ENCODE measurements at places on chromosomes 4 and X.
A peak's percentile ranks its signal among the peaks of the same experiment; 100 is the strongest.

GRCh38 chr4:175394208-175394607, 417.9 kb downstream of the GPM6A start:
- no peaks in the 10 kb centered on the region for H3K4me1 ChIP-seq
- no peak overlapping the region for H3K4me3 ChIP-seq
- H3K36me3 ChIP-seq, result no peaks in the 10 kb centered on the region
- DNase-seq, result no peak
- H3K27ac ChIP-seq, result no peak overlapping the region

GRCh38 chr4:123399627-123400358, 3.2 kb downstream of the SPRY1 start:
- peak overlapping the region; percentile 93 for H3K27ac ChIP-seq
- peaks cover 2% of the 10 kb centered on the region for H3K27me3 ChIP-seq
- peaks cover 16% of the 10 kb centered on the region for H3K4me1 ChIP-seq
- no peak for DNase-seq
- H3K36me3 ChIP-seq, result peaks cover 5% of the 10 kb centered on the region

DNA sequence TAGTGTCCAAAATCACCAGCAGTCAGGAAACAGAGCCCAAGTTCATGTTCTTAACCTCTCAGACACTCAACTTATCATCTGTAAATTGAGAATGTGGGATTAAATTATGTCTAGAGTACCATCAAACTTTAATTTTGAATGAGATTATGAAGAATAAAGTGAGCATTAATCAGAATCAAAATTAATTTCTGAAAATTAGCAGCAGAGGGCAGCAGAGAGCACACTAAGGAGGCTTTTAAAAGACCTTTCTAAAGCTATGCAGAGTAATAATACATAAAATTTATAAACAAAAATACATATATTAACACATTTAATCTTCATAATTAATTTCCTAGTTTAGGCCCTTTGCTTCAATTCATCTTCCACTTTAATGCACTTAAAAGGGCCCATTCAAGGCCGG, 7.1 kb downstream of the TASL start:
- H3K27me3 ChIP-seq, result no peaks in the 10 kb centered on the region
- no peak overlapping the region for H3K27ac ChIP-seq

GRCh38 chr4:3700223-3700622, 66.0 kb upstream of the ADRA2C start:
- no peak for DNase-seq
- H3K27me3 ChIP-seq, result peaks cover 6% of the 10 kb centered on the region
- H3K4me3 ChIP-seq, result no peak overlapping the region
- H3K4me1 ChIP-seq, result peaks cover 26% of the 10 kb centered on the region
- H3K36me3 ChIP-seq, result no peaks in the 10 kb centered on the region

DNA sequence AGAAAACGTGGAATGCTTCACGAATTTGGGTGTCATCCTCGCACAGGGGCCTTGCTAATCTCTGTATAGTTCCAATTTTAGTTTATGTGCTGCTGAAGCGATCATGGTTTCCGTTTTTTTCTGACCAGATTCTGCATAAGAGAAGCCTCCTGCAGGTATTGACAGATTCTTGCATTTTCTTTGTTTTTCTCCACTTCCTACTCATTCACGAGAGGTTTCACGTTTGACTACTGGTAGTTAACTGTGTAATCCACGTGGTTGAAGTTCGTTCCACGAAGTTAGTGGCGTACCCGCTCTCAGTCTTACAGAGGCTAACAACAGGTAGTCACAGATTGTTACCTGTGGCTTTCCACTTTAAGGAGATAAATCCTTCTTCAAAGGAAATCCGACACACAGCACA, 12.1 kb upstream of the TRIML2 start:
- no peaks in the 10 kb centered on the region for H3K4me1 ChIP-seq
- no peak for DNase-seq
- H3K27ac ChIP-seq, result no peak overlapping the region
- H3K27me3 ChIP-seq, result no peaks in the 10 kb centered on the region

DNA sequence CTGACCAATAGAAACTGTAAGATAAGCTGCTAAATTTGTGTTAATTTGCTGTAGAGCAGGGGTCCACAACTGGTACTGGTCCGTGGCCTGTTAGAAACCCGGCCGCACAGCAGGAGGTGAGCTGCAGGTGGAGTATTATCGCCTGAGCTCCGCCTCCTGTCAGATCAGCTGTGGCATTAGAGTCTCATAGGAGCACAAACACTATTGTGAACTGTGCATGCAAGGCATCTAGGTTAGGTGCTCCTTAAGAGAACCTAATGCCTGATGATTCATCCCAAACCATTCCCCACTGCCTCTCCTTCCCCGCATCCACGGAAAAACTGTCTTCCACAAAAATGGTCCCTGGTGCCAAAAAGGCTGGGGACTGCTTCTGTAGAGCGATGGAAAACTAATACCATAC, 19.7 kb downstream of the FBXW7 start:
- no peaks in the 10 kb centered on the region for H3K36me3 ChIP-seq
- H3K27me3 ChIP-seq, result no peaks in the 10 kb centered on the region
- H3K27ac ChIP-seq, result no peak overlapping the region
- no peaks in the 10 kb centered on the region for H3K4me1 ChIP-seq

- DNase-seq, result no peak
- no peaks in the 10 kb centered on the region for H3K27me3 ChIP-seq
- no peaks in the 10 kb centered on the region for H3K4me1 ChIP-seq
- peak overlapping the region; percentile 71 for H3K4me3 ChIP-seq
- H3K27ac ChIP-seq, result peak overlapping the region; percentile 75
- H3K36me3 ChIP-seq, result no peaks in the 10 kb centered on the region
Observed at GRCh38 chr4:52037689-52038102, 403 bp downstream of the SGCB start.

DNA sequence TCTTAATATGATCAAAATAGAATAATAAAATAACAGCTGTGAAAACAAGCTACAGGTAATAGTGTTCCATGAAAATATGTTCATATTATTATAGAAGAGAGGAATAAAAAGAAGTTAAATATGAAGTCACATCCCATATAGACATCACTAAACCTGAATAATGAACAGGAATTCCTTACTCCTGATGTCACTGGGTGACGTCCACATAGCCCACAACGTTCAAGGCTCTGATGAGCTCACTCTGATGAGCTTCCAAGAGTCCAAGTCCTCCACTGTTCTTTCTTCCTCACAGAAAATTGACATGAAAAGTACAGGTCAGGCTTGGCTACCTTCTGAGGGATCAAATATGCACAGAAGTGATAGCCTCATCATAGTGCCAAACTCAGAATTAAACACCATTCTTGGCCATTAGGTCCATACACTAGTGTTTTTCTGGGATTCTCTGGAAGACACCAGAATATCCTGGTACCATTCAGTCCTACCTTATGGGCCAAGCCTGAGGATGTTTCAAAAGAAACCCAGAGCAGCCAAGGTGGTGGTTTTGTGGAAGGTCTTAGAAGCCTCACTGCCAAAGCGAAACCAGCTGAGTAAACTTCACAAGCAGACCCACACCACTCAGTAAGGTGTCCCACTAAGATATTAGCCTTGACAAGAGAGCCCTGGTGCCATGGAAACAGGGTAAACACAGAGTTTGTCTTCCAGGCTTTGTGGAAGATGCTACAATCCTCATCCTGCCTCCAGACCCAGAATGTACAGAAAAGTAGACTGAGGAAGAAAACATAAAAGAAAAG, 138.4 kb upstream of the HHIP start:
- H3K27me3 ChIP-seq, result no peaks in the 10 kb centered on the region
- no peaks in the 10 kb centered on the region for H3K36me3 ChIP-seq
- no peak for DNase-seq
- H3K4me1 ChIP-seq, result no peaks in the 10 kb centered on the region
- no peak overlapping the region for H3K27ac ChIP-seq
- H3K4me3 ChIP-seq, result no peak overlapping the region

- H3K27ac ChIP-seq, result no peak overlapping the region
- H3K4me1 ChIP-seq, result no peaks in the 10 kb centered on the region
- no peaks in the 10 kb centered on the region for H3K27me3 ChIP-seq
- no peak overlapping the region for H3K4me3 ChIP-seq
- H3K36me3 ChIP-seq, result no peaks in the 10 kb centered on the region
Observed at GRCh38 chrX:118239913-118240698, 105.8 kb upstream of the WDR44 start.

- H3K4me1 ChIP-seq, result peaks cover 10% of the 10 kb centered on the region
- no peak overlapping the region for H3K27ac ChIP-seq
- DNase-seq, result no peak
- H3K27me3 ChIP-seq, result no peaks in the 10 kb centered on the region
Observed at GRCh38 chr4:123304151-123304964, 92.2 kb upstream of the SPRY1 start.

GRCh38 chrX:155951237-155951789, 46.2 kb upstream of the IL9R start:
- H3K27me3 ChIP-seq, result no peaks in the 10 kb centered on the region
- no peaks in the 10 kb centered on the region for H3K4me1 ChIP-seq
- H3K36me3 ChIP-seq, result no peaks in the 10 kb centered on the region
- DNase-seq, result no peak

GRCh38 chr4:41364876-41365275, 108.1 kb downstream of the UCHL1 start:
- peaks cover 24% of the 10 kb centered on the region for H3K4me1 ChIP-seq
- DNase-seq, result no peak
- H3K4me3 ChIP-seq, result no peak overlapping the region

DNA sequence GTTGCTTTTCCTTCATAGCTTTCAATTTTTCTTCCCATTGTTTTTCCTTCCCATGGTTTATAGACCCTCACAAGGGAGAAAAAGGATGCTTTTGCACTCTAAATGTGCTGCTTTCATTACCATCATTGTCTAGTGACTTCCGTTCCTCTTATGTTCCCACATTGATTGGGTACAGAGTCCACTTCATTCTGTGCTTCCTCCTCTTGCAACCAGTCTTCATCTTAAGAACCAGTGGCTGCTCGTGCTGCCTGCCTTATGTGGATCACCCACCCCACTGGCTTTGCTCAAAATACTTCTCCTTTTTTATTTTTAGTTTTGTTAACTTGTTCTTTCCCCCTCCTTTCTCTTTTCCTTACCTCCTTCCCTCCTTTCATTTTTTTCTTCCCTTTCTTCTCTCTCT, 76.5 kb upstream of the BOD1L1 start:
- DNase-seq, result no peak
- H3K27ac ChIP-seq, result no peak overlapping the region
- no peaks in the 10 kb centered on the region for H3K27me3 ChIP-seq
- H3K36me3 ChIP-seq, result no peaks in the 10 kb centered on the region

DNA sequence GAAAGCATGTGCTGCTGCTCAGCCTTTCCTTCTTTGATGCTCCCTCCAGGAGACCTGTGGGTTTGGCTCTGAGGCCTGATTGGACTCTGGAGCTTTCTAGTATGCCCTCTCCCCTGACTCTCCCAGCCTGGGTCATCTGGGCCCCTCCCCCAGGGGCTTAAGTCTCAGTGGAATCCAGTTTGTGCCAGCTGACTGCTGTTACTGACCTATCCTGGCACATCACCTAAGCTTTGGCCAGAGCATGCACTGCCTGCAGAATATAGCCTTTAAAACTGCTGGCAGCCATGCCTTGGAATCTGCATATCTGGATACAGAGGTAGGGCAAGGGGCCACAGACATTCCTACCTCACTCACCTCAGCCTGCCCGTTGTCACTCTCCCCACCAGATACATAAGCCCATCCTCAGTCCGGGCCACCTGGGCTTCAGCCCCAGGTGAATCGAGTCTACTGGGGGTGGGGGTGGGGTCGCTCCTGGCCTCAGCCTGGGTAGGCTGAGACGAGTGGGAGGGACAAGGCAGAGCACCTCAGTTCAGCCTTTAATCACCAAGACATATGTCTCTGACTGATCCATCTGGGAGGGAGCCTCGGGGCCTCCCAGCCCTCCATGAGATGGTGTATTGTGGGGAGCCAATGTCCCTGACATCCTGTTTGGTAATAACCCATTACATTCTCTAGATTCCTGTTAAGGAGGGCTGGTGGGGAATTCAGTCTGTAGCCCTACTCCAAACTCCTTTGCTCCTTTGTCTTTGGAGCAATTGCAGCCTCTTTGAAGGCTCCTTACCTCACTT, 61.2 kb downstream of the STARD8 start:
- peaks cover 2% of the 10 kb centered on the region for H3K36me3 ChIP-seq
- H3K27me3 ChIP-seq, result peaks cover 3% of the 10 kb centered on the region
- H3K4me3 ChIP-seq, result no peak overlapping the region
- H3K27ac ChIP-seq, result no peak overlapping the region

DNA sequence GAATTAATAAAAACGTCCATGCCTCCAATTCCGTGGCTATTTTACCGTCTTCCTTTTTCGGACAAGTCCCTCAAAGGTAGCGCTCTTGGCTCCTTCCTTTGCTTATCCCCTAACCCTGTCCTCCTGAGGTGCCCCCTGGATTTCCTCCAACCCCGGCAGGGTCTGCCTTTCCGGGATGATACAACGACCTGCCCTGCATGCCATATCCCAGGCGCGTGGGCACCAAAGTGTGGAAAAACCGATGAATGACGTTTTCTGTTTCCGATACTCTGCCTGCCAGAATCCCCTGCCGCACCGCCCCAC, 706 bp upstream of the CSTF2 start:
- peaks cover 15% of the 10 kb centered on the region for H3K27me3 ChIP-seq
- H3K36me3 ChIP-seq, result no peaks in the 10 kb centered on the region
- no peak overlapping the region for H3K27ac ChIP-seq
- no peaks in the 10 kb centered on the region for H3K4me1 ChIP-seq
- peak overlapping the region; percentile 77 for H3K4me3 ChIP-seq

All from spinal cord (tissue), 10 donors.